ENCODE measurements at places on chromosomes 7 and 10. TPM values are rescaled to one million over a fixed set of nuclear protein-coding genes. Genes with fewer than 3 reads are reported as not detected.

Gene NUDT13
- polyA plus RNA-seq, result 4.4 TPM

Gene ITGB8
- polyA plus RNA-seq, result 5.2 TPM

Gene CALN1
- 1.8 TPM for polyA plus RNA-seq

Gene UBN2
- 11.1 TPM for polyA plus RNA-seq

Measured in hindlimb muscle (tissue), 1 donor.